ENCODE measurements at places on chromosomes 7 and 10. TPM values are rescaled to one million over a fixed set of nuclear protein-coding genes. Genes with fewer than 3 reads are reported as not detected.

HOGA1 gene
- 7.3 TPM for total RNA-seq

RPEL1 gene
- not detected for total RNA-seq

MRLN gene
- 120 TPM for total RNA-seq

BTBD16 gene
- total RNA-seq, result 0.41 TPM

DNA sequence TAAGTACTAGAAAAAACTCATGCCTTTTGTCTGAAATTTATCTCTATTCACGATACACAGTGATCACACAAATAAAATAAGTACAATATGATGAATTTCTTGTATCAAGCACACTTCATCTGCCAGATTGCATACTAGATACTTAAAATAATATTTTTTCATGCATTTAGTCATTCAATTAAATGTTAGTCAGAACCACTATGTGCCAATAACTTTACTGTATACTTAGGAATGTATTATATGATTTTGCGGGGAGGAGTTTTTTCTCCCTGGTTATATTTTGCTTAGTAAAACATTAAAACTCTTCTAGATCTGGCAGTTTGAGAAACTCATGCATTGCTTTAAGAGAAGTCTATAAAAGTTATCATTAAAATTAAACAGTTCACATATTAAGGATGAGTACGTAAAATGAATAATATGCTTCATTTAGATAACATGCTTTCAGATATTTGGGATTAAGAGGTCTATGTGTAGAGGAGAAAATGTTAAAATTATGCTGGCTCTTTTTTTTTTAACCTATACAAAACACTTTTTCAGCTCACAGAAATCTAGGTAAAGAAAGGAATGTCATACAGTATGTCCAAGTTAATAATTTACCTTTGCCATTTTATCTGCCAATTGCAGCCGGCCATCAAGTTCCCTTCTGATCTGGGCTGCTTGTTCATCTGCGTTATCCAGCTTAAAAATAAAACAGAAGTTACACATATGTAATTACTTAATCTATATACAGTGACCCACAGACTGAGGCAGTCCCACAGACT is 70.1 kb downstream of the RNF133 start:
- no peak for DNase-seq

DNA sequence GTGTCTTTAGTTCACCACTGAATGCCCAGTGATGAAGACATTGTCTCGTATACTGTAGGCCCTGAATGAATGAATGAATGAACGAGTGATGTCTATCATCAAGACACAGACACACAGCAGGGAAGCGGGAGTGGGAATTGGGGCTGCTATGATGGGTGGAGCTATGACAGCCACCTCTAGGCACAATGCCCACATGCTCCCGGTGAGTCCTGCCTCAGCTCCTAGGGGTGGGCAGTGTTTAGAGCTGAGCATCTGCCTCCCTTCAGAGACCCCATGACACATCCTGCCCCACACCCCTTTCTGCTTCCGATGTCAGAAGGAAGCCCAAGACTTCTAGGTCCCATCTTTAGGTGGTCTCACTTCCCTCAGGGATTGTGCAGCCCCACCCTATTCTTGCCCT is 714.1 kb downstream of the PARD3 start:
- DNase-seq, result no peak

DNA sequence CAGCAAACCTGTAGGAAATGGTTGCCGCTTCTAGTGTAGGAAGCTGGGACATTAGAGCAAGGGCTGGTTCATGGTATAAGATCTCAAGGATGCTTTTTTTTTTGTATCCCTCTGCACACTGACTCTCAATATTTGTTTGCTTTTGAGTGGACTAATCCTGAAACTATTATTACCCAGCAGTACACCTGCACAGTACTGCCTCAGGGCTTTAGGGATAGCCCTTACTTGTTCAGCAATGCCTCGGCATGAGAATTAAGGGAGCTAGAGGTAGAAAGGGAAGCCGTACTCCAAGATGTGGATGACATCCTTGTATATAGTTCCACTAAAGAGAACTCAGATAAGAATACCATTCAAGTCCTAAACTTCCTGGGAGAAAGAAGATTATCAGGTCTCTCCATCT is 70.5 kb downstream of the COPG2 start:
- DNase-seq, result no peak

- no peak for DNase-seq
Observed at GRCh38 chr7:744854-745430, 17.9 kb upstream of the PRKAR1B start.

DNA sequence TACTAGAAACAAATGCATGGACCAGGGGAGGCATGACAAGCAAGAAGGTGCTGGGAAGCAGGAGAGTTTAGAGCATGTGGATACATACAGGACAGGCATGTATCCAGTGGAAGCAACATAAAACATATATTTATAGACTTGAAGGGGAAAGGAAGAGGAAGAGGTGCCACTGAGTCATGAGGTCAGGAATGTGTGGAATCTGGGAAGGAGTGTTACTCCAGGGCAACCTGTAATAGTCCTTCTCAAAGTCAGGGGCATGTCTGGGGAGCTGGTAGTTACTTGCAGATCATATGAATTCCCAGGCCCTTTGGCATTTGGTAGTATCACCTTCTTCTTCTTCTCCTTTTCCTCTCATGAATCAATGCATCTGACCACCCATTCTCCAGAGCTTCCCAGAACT is 246.6 kb downstream of the XPNPEP1 start:
- no peak for DNase-seq

GRCh38 chr10:119517235-119518141 is 25.0 kb downstream of the RGS10 start:
- DNase-seq, result no peak

- peak; percentile 67 for DNase-seq
Observed at GRCh38 chr10:35754519-35754918, 112.4 kb upstream of the FZD8 start.

GRCh38 chr10:116324227-116324950 is at the start of gene CCDC172:
Gene CCDC172, plus strand, starts transcription at chr10:116324448. Its CDS starts 564 bp downstream, at chr10:116325012.
- no peak for DNase-seq

- peak; percentile 40 for DNase-seq
Observed at GRCh38 chr7:116356979-116357378, 142.6 kb upstream of the CAV2 start.

GRCh38 chr7:97317575-97317974 is 200.1 kb downstream of the SDHAF3 start:
- DNase-seq, result no peak

- no peak for DNase-seq
Observed at GRCh38 chr10:46298477-46299285, 11.9 kb downstream of the ANTXRL start.

DNA sequence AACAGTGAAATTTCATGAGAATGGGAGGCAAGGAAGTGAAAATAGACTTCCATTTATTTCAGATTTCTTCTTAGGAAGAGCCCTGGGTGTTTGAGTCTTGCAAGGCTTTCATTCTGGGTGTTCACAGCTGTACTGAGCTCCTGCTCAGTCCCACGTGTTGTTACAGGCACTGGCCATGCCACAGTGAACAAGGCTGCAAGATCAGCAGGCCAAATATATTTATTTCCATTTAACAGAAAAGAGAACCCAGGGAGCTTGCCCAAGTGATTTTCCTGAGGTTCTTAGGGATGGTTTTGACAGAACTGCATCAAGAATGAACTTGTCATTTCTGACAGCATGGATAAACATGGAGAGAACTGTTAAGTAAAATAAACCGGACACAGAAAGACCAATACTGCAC is 54.5 kb upstream of the CD36 start:
- no peak for DNase-seq

DNA sequence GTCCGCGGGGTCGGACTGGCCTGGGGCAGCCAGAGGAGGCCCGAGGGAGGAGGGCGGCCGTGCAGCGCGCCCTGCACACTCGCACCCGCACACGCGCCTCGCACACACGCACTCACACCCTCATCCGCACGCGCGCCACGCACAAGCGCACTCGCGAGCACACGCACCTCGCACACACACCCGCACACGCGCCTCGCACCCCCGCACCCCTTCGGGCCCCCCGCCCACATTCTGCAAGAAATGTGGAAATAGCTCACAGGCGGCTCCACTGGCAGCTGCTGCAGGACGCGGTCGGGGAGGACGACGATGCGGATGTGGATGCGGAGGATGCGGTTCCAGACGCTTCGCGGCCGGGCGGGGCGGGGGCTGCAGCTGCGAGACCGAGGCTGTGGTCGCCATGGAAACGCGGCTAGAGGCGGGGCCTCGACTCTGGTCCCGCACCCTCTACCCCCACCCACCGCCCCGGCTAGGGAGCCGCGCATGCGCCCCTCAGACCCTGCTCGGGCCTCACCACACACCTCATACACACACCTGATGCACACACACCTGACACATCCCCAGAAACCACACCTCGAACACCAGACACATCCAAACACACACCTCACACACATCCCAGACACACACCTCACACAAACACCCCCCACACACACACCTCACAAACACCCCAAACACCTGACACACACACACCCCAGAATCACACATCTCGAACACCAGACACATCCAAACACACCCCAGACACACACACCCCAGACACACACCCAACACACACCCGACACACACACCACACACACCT is at the start of gene CALY:
TSS of gene CALY (minus strand) at position 320 of the 793 bp plus-strand sequence. CDS start 7,907 bp downstream, outside the sequence.
- DNase-seq, result peak; percentile 34

Data from tongue (tissue), 3 donors.